Activated T-helper 1 cell treated with Interleukin-2 at 50 U/mL for 16 hours (primary cell): ENCODE measurements at places on chromosomes 12 and 14.

- DNase-seq = no peak
Observed at GRCh38 chr14:97177635-97178034, 380.5 kb downstream of the VRK1 start.

DNA sequence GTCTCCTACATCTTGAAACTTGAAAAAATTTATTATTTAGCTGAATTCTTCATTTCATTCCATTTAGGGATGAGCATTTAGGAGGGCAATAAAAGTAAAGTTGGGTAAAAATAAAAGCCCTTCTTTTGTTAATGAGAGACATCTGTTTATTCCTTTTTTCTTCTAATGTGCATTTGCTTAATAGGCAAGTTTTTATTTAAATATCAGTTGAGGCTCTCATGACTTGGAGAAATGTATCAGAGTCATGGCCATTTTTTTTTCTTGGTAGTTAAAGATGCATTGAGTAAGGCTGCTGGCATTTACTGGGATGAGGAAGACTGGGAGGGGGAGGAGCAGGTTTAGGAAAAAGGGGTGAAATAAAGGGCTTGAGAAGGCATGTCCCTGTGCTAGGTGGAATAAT lies 609.9 kb upstream of the TMEM132C start:
- no peak for DNase-seq

DNA sequence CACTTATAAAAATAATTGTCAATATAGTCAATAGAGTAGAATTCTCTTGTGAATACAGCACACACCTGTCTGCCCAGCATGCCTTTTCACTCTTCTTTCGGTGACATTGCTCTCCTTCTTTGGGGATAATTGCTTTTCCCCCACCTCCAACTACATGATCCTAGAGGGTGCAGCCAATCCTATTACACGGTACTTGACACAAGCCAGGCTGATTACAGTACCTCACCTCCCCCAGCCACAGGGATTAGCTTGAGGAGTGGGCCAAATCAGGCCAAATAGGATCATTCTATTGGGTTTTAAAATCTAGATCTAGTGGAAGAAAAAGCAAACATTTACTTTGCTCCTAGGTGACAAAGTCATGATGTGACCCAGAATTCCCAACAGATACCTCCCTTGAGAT lies 16.8 kb upstream of the NFYB start:
- DNase-seq = no peak

- DNase-seq = no peak
Observed at GRCh38 chr12:122659579-122659978, 43.6 kb downstream of the HCAR2 start.

- DNase-seq = no peak
Observed at GRCh38 chr14:104966981-104967385, 11.2 kb downstream of the AHNAK2 start.

DNA sequence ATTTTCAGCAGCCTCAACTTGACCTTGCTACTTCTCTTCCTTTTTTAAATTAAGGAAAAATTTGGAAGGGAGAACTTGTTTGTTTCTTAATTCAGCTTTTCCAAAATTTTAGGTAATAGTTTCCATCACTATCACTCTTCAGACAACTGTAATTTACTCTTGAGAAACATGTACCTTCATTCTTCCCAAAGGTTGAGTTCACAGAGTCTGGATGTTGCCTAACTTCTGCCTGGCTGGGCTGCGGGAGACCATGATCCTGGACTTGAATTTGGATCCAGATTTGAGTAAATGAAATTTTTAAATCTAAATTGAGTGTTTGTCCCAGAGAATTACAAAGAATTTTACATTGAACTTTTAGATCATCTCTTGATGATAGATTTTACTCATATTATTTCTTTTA lies 193.1 kb downstream of the CCDC91 start:
- no peak for DNase-seq

GRCh38 chr14:106538201-106538600 lies 1011.8 kb downstream of the TMEM121 start:
- DNase-seq = no peak
